AG09319 (cell line): ENCODE measurements at places on chromosomes 5 and 9.

DNA sequence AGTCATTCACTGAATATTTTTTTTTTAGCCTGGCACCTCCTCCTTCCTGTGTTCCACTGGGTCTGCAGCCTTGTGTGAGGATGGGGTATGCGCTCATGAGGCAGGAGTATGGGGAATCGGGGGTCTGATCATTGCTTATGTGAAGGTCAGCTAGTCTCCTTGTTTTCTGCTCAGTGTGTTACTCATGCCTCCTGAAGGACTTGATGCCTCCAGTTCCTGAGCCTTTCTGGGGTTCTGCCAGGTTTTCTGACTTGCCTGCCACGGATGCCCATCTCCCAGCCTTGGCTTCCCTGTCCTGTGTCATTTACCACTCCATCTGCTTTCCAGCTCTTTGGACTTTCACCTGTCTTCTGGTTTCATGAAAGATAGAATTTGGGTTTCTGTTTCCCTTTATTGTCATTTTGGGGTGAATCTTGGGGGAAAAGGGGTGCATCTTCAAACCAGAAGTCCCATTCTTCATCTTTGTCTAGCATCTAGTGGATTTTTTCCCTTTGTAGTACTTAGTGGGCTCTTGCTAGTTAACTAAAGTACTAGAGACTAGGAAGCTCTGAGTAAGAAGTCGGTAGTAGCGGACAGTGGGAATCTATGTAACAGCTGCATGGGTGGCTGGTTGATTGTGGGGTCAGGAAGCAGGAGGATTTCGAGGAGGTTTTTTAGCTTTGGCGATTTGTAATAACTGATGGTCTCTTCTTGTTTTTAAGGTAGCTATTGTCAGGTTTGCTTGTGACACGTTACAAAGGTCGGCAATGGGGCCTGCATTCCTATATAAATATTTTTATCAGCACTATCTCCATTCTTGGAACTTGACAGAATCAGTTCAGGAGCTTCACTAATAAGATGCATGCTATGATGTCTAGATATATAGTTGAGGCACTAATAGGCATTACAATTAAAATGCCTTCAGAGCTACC, 8.2 kb downstream of the OTULIN start:
- no peak for DNase-seq

DNA sequence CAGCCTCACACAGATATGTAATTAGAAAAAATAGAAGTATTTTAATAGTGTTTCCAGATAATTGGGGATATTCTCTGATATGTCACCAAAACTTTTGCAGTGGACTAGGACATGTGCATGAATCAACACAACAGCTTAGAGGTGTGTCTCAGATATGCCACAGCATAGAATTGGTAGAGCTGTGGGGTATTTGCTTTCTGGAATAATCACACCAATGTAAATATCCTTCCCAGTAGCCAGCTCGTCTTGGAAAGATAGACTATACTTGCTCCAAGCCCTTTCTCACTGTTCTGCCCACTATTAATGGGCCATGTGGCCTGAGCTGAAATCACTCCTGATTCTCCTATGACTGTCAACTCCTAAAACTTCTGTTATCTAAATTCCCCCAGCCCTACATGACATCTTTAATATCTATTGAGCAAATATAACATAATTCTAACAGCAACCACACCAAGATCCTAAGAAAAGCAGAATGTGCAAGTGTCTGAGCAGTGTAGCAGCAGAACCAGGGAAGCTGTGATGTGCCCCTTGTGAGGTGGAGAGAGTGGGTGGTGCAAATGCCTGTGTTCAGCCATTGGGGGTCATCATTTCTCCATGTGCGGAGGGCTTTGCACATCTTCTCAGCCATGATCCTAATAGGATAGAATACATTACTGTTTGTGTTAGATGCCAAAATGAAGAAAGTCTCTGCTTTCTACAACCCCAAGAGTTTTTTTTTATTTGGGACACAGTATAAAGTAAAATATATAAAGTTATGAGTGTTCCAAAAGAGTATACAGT, 65.0 kb downstream of the MELK start:
- no peak for DNase-seq

GRCh38 chr5:107830750-107831149, 160.0 kb upstream of the EFNA5 start:
- DNase-seq, result no peak

GRCh38 chr5:120199559-120199958, 264.5 kb upstream of the PRR16 start:
- DNase-seq, result no peak

DNA sequence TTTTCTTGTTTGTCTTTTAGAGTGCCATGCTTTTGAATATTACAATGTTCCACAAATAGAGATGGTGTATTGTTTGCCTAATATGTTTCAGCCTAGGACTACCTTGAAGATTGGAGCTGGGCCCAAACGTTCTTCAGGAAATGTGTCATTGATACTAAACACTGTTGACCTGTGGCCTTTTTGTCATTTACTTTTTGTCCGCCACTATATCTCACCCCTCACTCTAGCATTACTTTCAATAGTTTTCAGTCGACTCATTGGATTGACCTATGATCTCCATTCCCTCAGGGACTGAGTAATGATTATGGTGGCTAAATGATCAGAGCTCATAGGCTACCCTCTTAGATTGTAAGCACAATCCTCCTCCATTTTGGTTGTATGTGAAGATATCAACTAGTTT, 115.8 kb downstream of the NUDT12 start:
- DNase-seq, result no peak

- no peak for DNase-seq
These were observed 6.2 kb downstream of the TERT start for GRCh38 chr5:1288439-1289335.

GRCh38 chr5:137635521-137635921, 100.4 kb downstream of the KLHL3 start:
- no peak for DNase-seq

DNA sequence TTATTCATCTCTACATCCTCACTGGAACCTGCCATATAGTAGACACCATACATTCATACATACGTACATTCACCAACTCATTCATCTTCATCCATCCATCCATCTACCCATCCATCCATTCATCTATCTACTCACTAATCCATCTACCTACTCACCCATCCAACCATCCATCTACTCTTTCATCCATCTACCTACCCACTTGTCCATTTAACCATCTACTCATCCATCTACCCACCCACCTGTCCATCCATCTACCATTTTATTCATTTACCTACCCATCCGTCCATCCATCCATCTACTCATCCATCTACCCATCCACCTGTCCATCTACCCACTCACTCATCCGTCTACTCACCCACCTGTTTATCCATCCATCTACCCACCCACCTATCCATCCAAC, 31.9 kb upstream of the LCP2 start:
- no peak for DNase-seq

DNA sequence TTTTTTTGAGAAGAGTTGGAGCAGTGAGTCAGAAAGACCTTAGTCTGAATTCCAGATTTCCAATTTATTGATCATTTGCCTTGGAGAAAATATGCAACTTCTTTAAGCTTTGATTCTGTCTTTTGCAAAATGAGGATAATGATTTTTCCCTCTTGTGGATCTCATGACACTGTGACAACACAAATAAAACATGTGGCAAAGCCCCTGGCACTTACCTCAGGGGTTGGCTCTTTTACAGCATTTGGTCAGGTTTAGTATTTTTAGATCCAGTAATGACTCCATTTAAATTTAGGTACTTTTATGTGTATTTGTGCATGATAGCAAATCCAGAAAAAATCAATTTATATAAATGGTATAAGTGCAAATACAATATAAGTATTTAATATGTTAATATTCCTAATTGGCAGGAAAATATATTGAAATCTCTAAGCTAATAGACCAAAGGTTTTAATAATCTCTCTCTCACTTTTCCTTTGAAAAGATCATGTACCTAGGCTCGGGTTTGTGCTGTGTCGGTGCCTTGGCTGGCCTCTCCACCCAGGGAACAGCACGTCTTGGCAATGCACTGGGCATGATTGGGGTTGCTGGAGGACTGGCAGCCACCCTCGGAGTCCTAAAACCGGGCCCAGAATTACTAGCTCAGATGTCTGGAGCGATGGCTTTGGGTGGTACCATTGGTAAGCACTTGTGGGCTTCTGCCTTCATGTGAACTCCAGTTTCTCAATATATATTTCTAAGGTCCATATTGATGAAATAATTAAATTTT, 49.7 kb downstream of the NNT start:
- no peak for DNase-seq

GRCh38 chr9:35954942-35955546, 2.9 kb downstream of the OR2S2 start:
- peak; percentile 64 for DNase-seq

DNA sequence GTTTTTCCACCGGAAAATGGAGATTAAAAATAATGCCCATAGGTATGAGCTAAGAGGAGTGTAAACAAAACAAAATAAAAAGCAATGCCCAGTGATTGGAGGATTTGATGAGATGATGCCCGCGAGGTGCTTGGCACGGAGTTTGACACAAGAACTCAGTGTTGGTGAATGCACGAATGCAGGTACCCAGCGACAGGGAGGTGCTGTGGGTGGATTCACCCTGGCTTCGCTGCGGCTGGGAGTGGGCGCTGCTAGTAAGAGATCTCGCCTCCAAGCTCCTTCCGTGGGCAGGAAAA, 526 bp upstream of the STXBP1 start:
- DNase-seq, result no peak

DNA sequence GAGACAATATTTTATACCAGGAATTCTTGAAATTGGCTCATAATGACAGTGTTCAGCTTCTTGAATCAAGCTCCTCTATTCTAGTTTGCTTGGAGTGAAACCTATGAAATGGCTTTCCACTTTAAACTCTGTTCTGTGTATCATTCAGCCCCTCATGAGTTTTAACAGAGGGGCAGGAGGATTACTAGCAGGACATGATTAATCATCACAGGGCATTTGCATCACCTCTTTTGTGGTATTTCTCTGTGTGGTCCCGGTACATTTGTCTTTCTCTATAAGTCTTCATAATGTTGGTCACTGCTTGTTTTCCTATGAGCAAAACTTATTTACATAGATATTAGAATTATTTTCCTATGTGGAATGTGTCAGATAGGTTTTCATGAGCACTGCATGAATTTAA, 21.2 kb downstream of the CAST start:
- no peak for DNase-seq

GRCh38 chr5:25334350-25334749, 689.6 kb upstream of the CDH10 start:
- DNase-seq, result no peak

DNA sequence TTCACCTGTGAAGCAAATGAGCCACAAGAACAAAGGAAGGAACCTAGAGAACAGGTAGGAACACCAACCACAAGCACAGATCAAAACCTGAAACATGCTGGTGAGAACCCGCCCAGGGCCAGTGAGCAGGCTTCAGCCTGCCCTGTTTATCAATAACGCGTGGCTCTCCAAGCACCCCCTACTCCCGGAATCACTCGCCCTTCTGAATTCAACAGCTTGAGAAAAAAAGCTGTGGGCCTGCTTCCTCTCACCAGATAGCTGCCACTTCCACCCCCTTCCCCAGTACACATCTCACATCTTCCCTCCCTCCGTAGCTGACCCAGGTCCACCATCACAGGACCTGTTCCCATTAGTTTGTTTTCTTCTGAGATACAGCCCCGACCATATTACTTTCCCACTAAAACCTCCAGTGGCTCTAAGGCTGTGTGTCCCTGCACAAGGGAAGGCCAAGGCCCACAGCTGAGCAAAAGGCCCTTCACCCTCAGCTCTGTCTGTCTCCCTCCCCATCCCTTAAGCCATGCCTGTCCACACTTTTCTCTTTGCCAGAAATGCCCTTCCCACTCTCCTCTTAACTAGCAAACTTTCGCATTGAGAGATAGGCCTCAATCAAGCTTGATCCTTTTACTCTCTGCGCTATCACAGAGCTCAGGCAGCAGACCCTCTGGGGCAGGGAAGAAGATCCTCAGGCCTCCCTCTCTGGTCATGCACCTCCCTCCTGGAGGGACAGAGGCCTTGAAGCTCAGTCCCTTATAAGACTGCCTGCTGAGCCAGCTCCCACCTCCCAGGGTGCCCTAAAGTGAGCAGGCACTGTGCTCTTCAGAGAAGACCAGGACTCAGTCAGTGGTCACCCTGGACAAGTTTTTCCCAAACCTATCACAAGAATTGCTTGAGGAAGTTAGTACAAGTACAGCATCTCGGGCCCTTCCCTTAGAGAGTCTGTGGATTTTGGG, 30.1 kb downstream of the B4GALT1 start:
- no peak for DNase-seq

DNA sequence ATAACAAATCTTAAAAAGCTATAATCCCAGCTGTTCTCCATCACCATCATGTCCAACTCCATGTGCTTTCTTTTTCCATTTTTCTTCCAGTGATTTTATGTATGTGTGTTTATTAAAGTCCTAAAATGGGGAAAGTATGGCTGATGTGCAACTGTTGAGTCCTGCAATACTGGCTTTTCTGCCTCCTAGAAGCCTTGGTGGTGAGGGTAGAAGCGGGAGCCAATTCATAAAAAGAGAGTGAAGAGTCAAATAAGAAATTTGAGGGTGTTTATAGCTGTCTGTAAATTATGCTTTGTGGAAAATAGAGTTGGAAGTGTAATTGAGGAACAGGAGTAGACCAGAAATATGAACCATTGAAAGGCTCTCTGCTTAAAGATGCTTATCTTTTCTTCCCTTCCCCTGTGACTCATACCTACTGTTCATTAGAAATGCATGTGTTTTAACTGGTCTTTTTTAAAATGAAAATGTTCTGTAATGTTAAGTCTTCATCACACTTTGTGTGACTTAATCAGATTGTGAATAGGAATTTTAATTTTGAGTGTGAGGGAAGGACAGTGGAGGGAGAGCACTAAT, 80.1 kb downstream of the ZCCHC7 start:
- DNase-seq, result no peak

- DNase-seq, result no peak
These were observed 43.6 kb downstream of the FXN start for GRCh38 chr9:69079186-69079585.

- no peak for DNase-seq
These were observed 34.7 kb downstream of the ADAM19 start for GRCh38 chr5:157540707-157541446.

DNA sequence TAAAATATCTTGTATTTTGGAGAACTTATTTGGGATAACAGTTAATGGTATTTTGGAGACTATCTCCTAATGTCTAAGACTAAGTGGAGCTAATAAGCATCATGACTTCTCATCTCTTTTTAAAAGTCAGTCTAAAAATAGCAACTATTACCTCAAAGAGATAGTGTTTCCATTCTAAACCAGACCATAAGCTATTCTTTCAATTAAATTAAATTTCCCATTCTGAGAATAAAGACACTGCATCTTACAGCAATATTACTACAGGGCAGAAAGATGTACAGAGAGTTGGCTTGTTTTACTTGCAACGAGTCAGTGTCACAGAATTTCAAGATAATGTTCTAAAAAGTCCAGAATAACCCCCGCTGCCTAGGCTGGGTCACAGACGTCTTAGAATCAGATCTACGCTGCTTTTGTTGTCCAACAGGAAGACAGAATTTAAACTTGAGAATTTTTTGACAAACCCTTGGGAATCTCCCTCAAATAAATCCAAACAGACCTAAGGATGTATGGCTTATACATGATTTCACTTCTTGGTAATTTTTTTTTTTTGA, 98.9 kb downstream of the USP20 start:
- no peak for DNase-seq

GRCh38 chr5:161691911-161692310, 6.4 kb downstream of the GABRA6 start:
- DNase-seq, result no peak

GRCh38 chr5:178644826-178645545, 18.1 kb upstream of the CLK4 start:
- no peak for DNase-seq
